Adrenal gland (tissue), 19 donors: ENCODE measurements at places on chromosomes 5 and 9. TPM values are rescaled to one million over a fixed set of nuclear protein-coding genes. Genes with fewer than 3 reads are reported as not detected.

GRCh38 chr5:14386884-14387624 is 194.5 kb upstream of the OTULINL start:
- H3K27me3 ChIP-seq = no peaks in the 10 kb centered on the region
- no peak overlapping the region for H3K4me3 ChIP-seq
- no peak for DNase-seq
- peaks cover 51% of the 10 kb centered on the region for H3K36me3 ChIP-seq
- no peak overlapping the region for H3K27ac ChIP-seq
- no peaks in the 10 kb centered on the region for H3K4me1 ChIP-seq

- no peaks in the 10 kb centered on the region for H3K4me1 ChIP-seq
- H3K4me3 ChIP-seq = no peak overlapping the region
- H3K27me3 ChIP-seq = no peaks in the 10 kb centered on the region
- no peaks in the 10 kb centered on the region for H3K36me3 ChIP-seq
- no peak overlapping the region for H3K27ac ChIP-seq
Observed at GRCh38 chr9:94490465-94490864, 64.4 kb upstream of the PCAT7 start.

- no peaks in the 10 kb centered on the region for H3K36me3 ChIP-seq
- no peak overlapping the region for H3K27ac ChIP-seq
- H3K27me3 ChIP-seq = no peaks in the 10 kb centered on the region
- H3K4me3 ChIP-seq = no peak overlapping the region
Observed at GRCh38 chr5:133741396-133741795, 129.1 kb upstream of the FSTL4 start.

DNA sequence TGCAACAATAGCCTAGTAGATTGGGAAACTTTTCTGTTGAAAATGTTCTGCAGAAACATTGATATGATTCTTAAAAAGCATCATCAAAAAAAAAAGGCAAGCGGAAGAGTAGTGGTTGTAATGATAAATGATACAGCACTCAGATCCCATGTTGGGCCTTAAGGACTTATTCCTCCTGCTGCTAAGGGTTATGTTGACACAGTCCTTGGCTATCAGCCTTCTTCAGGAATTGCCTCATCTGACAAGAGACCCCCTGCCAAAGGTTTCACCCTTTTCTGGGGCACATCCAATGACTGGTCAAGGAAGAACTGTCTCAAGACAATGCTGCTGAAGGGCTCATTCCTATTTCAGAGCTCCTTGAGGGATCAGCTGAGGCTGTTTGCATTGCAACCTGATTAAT is 44.3 kb upstream of the MAMDC2 start:
- H3K27me3 ChIP-seq = no peaks in the 10 kb centered on the region
- H3K36me3 ChIP-seq = no peaks in the 10 kb centered on the region
- H3K4me3 ChIP-seq = no peak overlapping the region

OTP gene
- not detected for total RNA-seq

DNA sequence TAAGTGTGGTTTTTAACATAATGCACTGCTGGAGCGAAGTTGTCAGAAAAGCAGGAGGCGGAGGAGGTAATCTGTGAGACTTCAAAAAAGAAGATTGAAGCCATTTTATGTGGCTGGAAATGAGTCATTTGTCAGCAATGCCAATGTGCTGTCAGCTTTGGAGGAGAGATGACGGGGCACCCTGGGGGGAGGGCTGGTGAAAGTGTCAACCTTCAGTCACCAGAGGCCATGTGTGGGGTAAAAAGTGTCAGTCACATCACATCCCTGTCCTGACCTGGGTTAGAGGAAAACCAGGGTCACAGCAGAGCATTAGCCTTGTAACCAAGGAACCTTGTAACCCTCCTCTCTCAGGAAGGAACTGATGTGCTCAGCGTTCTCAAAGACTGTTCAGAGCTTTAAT is 59.1 kb downstream of the TLR4 start:
- DNase-seq = no peak
- no peaks in the 10 kb centered on the region for H3K27me3 ChIP-seq
- no peak overlapping the region for H3K27ac ChIP-seq
- no peaks in the 10 kb centered on the region for H3K4me1 ChIP-seq
- H3K36me3 ChIP-seq = no peaks in the 10 kb centered on the region

GRCh38 chr5:74240783-74241750 is 399.5 kb downstream of the ENC1 start:
- peak; percentile 32 for DNase-seq
- no peaks in the 10 kb centered on the region for H3K36me3 ChIP-seq
- peaks cover 11% of the 10 kb centered on the region for H3K4me1 ChIP-seq
- H3K27me3 ChIP-seq = no peaks in the 10 kb centered on the region

DNA sequence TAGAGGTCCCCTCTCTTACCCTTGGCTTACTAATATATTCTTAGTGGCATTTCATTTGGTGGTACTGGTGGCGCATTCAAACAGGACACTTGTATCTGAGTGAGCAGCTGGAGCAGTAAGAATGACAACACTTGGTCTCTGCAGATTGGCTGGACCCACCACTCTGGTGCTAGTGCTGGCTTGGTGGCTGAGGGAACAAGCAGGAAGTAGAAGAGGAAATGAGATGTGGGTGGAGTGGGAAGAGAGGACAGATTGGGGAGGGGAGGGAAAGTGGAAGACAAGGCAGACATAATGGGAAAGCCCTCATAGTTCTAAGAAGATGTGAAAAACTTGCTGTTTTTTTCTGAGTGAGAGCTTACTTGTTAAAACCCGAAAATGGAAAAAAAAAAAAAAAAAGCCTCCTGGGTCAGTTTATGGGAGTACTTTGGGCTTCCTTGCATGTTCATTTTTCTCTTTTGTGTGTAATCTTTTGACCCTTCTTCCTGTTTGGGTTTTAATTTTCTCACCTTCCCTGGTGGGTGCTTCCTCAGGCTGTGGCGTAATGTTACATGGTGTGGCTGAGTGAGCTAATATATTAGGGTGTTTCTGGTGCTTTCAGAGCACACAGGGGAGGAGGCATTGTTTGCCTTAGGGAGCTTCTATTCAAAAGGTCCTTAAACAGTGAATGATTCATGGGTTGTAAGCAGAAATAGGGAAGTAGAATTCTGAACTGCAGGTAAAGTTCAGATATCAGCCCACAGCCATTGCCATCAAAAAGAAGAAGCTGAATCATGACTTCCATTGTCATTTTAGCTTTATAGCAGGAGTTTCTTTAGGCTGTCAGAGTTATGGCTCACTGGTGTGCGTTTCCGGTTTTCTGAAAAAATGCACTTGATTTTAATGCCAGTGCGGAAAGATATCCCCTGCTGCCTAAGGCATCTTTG is 52.3 kb downstream of the TLE4 start:
- H3K4me1 ChIP-seq = peaks cover 19% of the 10 kb centered on the region
- H3K36me3 ChIP-seq = no peaks in the 10 kb centered on the region

GRCh38 chr9:126799034-126799433 is 5.8 kb upstream of the ZBTB43 start:
- H3K36me3 ChIP-seq = no peaks in the 10 kb centered on the region
- no peak overlapping the region for H3K4me3 ChIP-seq
- no peak overlapping the region for H3K27ac ChIP-seq

DNA sequence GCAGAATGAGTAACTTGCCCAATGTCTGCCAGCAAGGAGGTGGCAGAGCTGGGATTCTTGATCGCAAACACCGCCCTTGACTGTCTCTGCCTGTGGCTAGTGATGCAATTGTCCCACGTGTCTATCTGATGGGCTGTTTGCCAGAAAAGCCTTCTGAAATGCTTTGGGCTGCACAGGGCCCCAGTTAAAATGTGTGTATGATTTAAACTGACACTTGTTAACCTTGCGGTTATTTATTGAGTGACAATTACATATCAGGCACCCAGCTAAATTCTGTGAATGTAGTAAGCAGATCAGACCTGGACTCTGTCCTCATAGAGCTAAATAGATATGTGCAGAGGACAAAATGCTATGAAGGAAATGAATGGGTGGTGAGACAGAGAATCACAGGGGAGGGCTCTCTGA is 11.6 kb upstream of the IL12B start:
- no peak overlapping the region for H3K27ac ChIP-seq
- no peaks in the 10 kb centered on the region for H3K36me3 ChIP-seq
- H3K4me1 ChIP-seq = peaks cover 16% of the 10 kb centered on the region
- H3K27me3 ChIP-seq = no peaks in the 10 kb centered on the region
- no peak overlapping the region for H3K4me3 ChIP-seq

GRCh38 chr5:115333164-115333563 is 36.7 kb upstream of the CCDC112 start:
- DNase-seq = no peak
- H3K4me3 ChIP-seq = no peak overlapping the region
- no peak overlapping the region for H3K27ac ChIP-seq
- no peaks in the 10 kb centered on the region for H3K27me3 ChIP-seq
- H3K36me3 ChIP-seq = no peaks in the 10 kb centered on the region

DNA sequence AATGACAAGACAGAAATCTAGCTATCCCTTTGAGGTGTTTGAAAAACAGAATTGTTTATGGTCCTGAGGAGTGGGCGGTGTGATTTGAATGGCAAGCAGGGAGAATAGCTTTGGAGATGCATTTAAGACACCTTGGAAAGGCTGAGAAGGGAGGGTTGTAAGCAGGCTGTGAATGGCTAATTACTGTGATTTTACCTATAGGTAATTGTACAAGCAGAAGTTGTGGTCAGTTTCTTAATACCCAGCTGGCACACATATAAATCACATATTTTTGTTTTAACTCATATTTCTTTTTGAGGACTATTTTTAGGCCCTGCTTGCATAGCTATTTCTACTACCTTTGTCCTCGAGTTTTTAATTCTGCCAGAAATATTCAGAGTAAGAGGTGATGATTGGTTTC is 248.6 kb downstream of the KDM4C start:
- no peak overlapping the region for H3K4me3 ChIP-seq
- no peaks in the 10 kb centered on the region for H3K27me3 ChIP-seq
- no peaks in the 10 kb centered on the region for H3K4me1 ChIP-seq
- H3K27ac ChIP-seq = no peak overlapping the region
- no peak for DNase-seq

- no peak overlapping the region for H3K4me3 ChIP-seq
- H3K36me3 ChIP-seq = no peaks in the 10 kb centered on the region
- no peaks in the 10 kb centered on the region for H3K4me1 ChIP-seq
- no peak overlapping the region for H3K27ac ChIP-seq
- no peak for DNase-seq
Observed at GRCh38 chr5:122149321-122150090, 20.2 kb downstream of the ZNF474 start.

DNA sequence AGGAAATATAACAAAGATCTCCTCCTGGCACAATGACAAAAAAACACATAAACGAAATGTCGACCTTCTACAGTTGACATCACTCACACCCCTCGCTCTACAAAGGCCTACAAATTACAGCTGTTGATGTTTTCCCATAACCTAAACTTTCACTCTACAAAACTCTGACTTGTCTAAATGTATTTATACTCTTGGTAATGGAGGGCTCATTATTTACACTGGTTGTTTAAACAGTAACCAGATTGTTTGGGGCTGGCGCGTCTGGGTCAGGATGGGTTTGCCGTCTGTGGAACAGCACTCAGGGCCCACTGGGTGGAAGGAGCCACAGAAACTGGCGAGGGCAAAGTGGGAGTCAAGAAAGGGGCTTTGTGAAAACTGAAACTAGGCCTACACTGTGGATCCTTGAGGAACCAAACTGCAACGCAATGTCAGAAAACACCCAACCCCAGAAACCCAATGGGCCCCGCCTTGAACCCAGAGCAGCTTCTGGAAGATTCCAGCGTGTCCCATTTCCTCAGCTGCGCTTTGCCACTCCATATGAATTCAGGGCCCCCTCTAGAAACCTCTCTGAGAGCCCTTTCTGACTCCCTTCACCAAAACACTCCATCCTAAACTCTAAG is 136.7 kb downstream of the ROR2 start:
- DNase-seq = no peak
- H3K27me3 ChIP-seq = no peaks in the 10 kb centered on the region
- no peak overlapping the region for H3K27ac ChIP-seq
- H3K36me3 ChIP-seq = no peaks in the 10 kb centered on the region
- H3K4me3 ChIP-seq = no peak overlapping the region
- H3K4me1 ChIP-seq = peaks cover 21% of the 10 kb centered on the region

IFNA13 gene
- not detected for total RNA-seq

PCDHGA10 gene
- total RNA-seq = 5.1 TPM

PCDHA10 gene
- 0.38 TPM for total RNA-seq

MOB3B gene
- 3.2 TPM for total RNA-seq

FGD3 gene
- 7.4 TPM for total RNA-seq

DNA sequence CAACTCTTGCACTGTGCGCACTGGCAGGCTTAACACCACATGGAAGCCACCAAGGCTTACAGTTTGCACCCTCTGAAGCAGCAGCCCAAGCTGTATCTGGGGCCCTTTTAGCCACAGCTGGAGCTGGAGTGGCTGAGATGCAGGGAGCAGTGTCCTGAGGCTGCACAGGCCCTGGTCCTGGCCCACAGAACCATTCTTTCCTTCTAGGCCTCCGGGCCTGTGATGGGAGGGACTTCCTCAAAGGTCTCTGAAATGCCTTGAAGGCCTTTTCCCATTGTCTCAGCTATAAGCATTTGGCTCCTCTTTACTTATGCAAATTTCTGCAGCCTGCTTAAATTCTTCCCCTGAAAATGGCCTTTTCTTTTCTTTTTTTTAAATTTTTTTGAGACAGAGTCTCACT is 104.4 kb upstream of the CPLX2 start:
- H3K4me3 ChIP-seq = no peak overlapping the region
- DNase-seq = no peak
- no peaks in the 10 kb centered on the region for H3K27me3 ChIP-seq
- no peak overlapping the region for H3K27ac ChIP-seq
- H3K4me1 ChIP-seq = no peaks in the 10 kb centered on the region

DNA sequence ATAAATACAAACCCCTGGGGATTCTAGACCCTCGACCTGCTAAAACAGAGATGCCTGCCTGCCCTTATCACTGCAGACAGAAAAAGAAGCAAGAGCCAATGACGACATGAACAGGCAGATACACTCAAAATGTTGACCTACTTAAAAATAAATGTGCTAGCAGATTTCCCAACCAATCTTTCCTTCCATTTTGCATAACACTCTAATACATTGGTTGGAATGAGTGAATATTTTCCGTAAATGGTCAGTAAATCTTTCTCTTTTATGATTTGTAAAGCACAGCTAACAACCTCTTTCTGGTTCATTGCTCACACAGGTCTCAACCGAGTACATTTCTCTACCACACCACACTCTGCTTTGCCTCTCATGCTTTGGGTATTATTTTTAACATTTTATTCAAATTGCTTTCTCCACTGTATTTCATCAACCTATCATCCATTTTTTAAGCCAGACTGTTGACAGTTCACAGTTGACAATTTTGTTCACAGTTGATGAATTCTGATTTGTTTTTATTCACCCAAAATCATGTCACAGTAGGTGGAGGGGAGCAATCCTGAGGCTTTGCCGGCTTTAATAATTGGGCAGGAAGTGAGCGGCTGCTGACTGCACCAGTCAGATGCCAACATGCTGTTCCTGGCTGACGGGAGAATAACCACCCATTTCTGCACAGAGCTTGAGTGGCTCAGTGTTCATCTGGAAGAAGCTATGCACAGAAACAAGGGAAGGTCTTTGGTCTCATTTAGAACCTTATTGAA is 426.6 kb downstream of the SPOCK1 start:
- peak; percentile 45 for DNase-seq
- no peaks in the 10 kb centered on the region for H3K36me3 ChIP-seq
- H3K27ac ChIP-seq = peak overlapping the region; percentile 51
- H3K4me1 ChIP-seq = peaks cover 42% of the 10 kb centered on the region
- no peak overlapping the region for H3K4me3 ChIP-seq
- H3K27me3 ChIP-seq = no peaks in the 10 kb centered on the region

NEUROG1 gene
- total RNA-seq = not detected

SH2D3C gene
- 13.0 TPM for total RNA-seq
